ENCODE measurements at places on chromosomes 6 and 20.

DNA sequence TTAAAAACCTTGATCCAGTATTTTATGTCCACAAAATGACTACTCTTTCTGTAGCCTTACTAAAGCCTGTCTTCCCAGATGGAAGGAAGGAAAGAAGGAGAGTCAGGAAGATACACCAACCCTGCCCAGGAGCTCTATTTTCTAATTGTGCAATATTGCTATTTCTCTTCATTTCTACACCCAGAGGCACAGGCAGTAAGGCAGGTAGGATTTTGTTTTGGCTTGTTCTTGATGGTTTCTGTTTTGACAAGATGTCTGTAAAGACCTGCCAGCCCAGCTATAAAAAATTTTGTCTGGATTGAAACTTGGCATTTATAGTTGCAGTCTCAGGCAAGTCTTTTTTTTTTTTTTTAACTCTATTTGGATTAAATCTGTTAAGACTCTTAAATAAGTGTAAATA, 587.5 kb upstream of the ARID1B start:
- DNase-seq = no peak

DNA sequence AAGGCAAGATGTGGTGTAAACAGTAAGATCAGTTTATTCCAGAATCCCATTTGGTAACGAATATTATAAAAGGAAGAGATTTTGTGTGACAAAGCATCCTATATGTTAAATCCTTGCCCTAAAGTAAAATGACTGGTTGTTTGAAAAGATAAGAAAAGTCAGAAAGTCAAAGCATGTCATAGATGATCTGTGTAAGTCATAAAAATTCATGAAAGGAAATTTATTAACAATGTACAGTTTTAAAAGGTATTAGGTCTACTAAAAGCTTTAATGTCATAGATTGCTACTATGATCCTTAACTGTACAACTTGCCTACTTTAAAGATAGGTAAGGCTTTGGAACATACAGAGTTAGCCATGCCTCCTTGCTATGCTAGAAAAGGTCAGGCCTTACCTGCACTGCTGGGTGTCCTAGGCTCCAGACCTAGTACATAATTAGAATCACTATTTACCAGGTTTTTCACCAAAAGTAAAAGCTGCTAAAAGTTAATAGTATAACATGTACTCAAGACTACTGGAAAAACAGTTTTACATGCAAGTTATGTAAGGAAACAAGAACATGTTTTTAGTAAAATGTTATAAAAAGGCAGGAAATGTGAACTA, 1090.1 kb upstream of the ADGRB3 start:
- DNase-seq = no peak

- no peak for DNase-seq
Measured at GRCh38 chr20:51402201-51402600, 140.3 kb downstream of the NFATC2 start.

DNA sequence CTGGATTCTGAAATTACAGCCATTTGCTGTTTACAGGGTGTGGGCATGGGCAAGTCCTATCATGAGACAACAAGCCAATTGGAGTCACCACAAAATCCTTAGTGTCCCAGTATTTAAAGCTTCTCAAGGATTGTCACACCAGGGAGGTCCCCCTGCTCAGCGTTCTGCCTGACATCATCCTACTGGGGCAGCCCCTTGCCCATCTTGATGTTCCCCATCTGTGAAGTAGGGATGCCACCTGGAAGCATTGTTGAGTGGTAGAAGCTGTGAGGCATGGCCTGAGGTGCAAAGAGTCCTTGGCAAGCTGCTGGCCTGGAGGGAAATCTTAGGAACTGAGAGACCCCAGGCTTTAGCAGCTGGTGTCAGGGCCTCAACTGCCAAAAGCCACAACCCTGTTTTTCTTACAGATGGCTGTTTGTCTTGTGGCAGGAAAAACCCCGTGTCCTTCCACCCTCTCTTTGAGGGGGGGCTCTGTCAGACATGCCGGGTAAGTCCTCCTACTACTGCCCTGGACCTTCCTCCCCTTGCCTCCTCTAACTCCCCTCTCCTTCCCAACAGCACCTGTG, 23.3 kb upstream of the MAPRE1 start:
- DNase-seq = no peak

Measured in NCI-H510A treated with DMSO at 0.1 percent for 48 hours (cell line).